ENCODE measurements at places on chromosomes 12 and 14. TPM values are rescaled to one million over a fixed set of nuclear protein-coding genes. Genes with fewer than 3 reads are reported as not detected.

GRCh38 chr12:127063339-127064072 lies 1203.5 kb upstream of the TMEM132C start:
- no peak for DNase-seq

DNA sequence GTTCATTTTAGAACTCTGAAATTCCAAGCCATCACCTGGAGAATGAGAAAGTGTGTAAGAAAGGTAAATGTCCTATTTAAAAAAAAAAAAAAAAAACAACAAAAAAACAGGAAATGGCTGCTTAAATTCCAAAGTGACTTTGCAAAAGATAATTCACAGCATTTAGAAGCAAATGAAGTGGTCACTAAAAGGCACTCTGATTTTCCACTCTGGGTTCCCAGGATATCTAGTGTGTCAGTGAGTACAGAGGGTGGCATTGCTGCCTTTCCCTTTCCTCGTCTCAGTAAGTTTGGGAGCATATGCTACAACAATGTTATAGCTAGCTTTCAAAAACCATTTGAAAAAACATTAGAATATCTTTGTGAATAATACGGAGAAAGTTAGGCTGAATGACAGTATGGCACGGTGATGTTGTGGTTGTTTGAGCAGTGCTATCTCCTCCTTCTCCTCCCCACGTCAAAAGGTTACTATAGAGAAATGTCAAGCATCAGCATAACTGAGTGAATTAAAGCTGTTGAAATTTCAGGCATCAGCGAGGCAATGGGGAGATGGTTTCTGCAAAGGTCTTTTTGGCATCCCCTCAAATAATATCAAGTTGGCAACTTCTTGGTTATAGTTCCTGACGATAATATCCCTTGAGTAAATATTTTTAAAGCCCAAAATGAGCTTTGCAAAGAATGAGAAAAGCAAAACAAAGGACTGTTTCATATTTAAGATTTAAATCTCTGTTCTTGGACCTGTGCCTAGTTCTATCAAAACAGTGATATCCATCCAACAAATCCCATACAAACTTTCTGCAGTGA lies 164.5 kb upstream of the E2F7 start:
- DNase-seq: no peak

GRCh38 chr14:22509751-22510300 lies 79.2 kb downstream of the DAD1 start:
- DNase-seq: no peak

The KRT83 gene
- not detected for total RNA-seq

Data from activated naive CD8-positive, alpha-beta T cell treated with anti-CD3 and anti-CD28 coated beads for 36 hours (primary cell).